GM23248 (cell line): ENCODE measurements at places on chromosomes 7 and 10.

DNA sequence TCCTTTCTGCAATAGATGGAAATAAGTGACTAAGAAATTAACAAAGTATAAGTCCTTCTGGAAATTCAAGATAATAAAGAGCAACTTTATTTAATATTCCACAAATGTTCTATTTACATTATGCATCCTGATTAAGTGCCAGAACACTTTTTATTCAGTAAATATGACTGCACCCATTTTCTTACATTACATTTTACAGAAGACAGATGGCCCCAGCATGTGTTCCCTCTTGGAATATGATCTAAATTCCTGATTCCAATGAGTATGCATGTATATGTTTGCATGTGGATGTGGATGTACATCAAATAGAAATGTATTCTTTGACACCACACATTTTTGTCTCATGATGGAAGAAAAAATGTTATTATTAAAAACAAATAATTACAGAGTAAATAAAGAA lies 628.7 kb upstream of the SEMA3D start:
- no peak for DNase-seq

GRCh38 chr7:107834401-107834800 lies 31.4 kb upstream of the SLC26A3 start:
- DNase-seq = no peak

GRCh38 chr10:3691482-3691881 lies 93.5 kb downstream of the KLF6 start:
- DNase-seq = no peak

DNA sequence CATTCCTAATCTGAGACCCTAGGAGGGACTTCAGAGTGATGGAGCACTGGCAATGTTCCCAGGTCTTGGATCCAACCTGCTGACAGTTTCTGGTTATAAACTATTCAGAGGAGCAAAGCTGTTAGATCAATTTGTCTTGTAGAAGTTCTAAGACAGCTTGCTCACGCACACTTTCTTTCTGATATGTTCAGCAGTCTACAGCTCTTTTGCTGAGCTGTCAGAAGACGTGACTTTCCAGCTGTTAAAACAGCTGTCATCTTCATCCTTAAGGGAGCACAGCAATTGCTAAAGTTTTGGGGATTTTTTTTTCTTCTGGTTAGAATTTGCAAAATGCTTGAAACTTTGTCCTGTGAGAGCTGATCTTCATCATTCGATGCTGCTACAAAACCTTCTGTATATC lies 823.1 kb downstream of the SORCS1 start:
- DNase-seq = no peak

DNA sequence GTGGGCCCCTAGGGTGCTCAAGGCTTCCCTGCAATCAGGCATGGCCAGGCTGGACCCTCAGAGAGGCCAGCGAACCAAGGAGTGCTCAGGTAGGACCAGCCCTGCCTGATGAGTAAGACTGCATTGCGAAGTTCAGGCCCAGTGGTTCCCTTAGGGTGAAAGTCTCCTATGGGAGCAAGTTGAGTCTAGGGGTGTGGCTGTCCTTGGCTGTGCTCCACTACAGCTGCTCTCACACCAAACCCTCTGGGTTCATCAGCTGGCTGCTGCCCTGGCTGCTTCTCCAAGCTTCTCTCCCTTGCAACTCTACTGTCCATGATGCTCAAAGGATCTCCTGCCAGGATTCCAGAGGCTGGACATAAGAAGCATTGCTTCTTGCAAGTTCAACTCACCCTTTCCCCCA lies 18.7 kb downstream of the FAM25A start:
- peak; percentile 7 for DNase-seq

- DNase-seq = no peak
These were observed 21.8 kb upstream of the SVIL start for GRCh38 chr10:29656451-29656992.

- no peak for DNase-seq
These were observed 519.7 kb downstream of the LRMDA start for GRCh38 chr10:75950997-75951589.

DNA sequence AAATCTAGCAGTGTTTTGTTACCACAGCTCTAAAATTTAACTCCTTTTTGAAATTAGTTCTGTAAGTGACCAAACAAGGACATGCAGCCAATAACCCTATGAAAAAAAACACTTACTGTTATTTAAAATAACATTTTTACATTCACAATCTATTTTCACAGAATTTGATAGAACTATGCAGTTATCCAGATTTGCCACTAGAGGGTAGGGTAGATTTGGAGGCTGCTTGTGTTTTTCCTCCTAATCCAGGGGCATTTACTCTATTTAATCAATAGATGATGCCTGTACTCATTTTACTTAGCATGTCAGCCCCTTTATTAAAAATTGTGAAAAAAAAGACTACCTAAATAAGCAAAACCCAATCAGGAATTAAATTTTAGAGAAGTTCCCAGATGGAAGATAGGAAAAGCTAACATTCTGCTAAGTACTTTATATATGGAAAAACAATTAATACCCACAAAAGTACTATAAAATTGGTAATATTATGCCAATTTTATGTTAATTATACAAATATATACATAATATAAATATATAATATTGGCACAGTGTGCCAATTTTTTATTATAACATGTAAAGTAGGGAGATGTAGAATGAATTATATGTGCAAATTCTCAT lies 18.1 kb upstream of the LIPK start:
- DNase-seq = peak; percentile 54

DNA sequence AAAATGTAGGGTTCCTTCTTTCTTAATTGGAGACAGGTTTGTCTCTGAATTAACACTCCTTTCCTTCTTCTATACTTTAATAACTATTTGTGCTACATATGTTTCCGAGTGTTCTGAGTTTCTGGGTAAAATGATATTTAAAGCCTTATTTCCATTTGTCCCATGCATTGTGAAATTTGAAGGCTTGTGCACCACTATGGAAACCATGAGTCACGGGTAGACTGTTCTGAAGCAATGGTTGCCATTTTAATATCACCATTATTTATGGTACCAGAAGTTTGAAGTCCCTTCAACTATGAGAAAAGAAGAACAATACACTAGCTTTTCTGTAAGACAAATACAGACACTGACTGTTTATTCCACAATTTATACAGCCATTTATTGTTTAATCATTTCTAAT lies 44.7 kb upstream of the ZEB1 start:
- peak; percentile 64 for DNase-seq

DNA sequence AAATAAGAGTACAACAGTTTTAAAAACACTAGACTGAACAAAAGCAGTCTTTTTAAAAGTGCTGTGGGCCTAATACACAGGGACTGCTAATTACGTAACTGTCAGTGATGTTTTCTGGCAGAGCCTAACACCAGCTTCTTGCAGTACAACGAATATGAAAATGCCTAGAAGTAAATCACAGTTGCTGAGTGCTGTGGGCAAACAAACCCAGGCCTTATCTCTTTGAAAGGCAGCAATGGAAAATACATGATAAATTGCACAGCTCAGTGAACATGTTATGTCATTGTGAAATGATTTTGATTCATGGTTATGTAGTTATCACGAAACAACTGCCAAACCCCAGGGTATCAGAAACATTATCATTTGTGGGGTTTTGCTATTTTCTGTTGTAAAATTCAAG lies 428.4 kb downstream of the GFRA1 start:
- DNase-seq = no peak

- DNase-seq = peak; percentile 41
These were observed 539 bp downstream of the PTCD1 start for GRCh38 chr7:99437946-99438572.

DNA sequence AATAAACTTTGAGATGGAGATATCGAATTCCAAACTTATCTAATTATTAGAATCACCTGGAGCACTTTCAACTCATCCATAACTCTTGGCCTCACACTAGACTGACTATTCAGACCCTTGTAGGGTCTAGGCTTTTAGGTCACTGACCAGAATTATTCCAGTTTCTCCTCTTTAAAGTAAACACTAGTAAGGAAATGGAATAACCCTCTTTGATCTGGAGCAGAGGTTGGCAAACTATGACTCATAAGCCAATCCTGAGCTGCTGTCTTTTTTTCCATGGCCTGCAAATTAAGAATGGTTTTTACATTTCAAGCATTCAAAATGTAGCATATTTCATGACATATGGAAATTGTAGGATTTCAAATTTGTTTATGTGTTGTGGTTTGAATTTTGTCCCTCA lies 1601.9 kb downstream of the REEP3 start:
- DNase-seq = no peak

- peak; percentile 2 for DNase-seq
These were observed 473.9 kb downstream of the AUTS2 start for GRCh38 chr7:70072220-70072619.

GRCh38 chr10:86284355-86285105 lies 82.1 kb downstream of the GRID1 start:
- DNase-seq = no peak

- DNase-seq = no peak
These were observed 231.7 kb downstream of the HDAC9 start for GRCh38 chr7:18727115-18727870.

GRCh38 chr7:68725843-68726785 lies 872.2 kb upstream of the AUTS2 start:
- DNase-seq = no peak

DNA sequence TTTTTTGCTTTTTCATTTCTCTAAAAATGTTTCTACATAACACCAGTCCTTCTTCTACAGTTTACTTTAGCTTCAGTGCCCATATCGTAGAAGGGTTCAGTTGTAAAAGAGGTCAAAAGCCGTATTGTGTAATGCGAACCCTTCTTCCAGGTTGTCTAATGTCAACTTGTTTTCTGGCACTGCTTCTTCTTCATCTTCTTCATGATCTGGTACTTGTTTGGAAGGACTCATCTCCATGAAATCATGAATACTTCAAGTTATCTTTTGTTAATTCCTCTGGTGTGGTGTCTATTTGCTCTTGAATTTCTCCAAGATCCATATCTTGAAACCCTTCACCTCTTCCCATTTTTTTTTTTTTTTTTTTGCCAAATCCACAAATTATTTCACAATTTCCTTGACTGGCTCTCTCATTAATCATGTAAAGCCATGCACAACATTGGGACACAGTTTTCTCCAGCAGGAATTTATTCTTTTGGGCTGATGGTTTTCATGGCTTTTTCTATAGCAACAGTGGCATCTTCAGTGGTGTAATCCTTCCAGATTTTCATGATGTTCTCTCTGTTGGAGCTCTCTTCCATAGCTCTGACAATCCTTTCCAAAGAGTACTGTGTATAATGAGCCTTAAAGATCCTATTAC lies 85.1 kb downstream of the CPED1 start:
- DNase-seq = no peak

DNA sequence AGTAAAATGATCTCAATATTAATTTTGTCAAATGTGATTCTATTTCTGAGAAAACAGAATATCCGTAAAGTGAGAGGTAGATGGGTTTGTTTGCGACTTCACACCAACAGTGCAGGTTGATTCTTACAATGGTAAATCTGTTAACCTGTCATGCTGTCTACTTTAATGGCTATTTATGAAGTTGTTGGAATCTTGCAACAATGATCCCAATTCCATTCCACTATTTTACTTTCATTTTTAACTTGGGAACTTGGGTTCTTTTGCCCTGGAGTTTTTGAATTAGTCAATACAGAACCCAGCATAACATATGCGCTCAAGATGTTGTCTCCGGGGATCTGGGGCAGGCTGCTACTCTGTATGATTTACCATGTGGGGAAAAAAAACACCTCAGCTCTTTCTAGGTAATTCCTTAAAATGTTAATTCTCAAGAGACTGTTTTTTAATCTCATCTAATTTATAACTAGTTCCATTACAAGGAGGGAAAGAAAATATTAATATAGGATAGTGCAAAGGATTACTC lies 1.2 kb downstream of the LGI1 start:
- DNase-seq = peak; percentile 7

DNA sequence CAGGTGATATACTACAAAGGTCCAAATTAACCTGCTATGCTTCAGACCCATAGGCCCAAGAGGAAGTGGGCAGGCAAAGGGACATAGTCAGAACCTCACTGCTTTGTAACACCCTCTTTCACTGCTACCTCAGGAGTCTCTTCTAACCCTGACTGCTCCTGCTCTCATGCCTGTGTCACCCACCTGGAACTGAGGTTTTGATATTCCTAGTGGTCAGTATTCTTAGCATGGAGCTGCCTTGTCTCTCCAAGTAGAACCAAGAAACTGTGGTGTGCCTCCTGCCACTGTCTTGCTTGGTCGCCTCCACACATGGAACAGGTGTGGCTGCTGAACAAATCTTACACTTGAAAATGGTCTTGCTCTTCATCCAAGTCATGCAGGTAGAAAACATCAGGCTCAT lies 677.5 kb downstream of the XPNPEP1 start:
- no peak for DNase-seq

DNA sequence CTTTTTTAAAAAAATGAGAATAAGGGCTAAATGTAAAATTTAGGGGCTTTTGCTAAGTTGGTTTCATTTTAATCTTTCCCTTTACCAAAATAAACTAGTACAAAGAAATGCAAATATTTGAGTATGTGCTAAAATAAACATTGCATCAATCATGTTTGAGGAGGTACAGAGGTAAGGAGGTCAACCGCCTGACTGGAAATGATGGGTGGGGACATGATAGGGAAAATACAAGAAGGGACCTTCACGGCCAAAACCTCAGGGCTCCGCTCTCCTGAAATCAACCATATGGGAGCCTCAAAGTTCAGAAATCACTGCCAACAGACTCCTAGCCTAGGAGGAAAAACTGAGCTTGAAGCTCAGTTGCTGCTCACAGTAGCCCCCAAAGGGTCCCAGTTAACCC lies 207.6 kb downstream of the AHR start:
- DNase-seq = no peak

- DNase-seq = no peak
These were observed 8.2 kb downstream of the INPP5A start for GRCh38 chr10:132545659-132546367.

GRCh38 chr10:97280783-97281182 lies 11.7 kb downstream of the ARHGAP19 start:
- no peak for DNase-seq

DNA sequence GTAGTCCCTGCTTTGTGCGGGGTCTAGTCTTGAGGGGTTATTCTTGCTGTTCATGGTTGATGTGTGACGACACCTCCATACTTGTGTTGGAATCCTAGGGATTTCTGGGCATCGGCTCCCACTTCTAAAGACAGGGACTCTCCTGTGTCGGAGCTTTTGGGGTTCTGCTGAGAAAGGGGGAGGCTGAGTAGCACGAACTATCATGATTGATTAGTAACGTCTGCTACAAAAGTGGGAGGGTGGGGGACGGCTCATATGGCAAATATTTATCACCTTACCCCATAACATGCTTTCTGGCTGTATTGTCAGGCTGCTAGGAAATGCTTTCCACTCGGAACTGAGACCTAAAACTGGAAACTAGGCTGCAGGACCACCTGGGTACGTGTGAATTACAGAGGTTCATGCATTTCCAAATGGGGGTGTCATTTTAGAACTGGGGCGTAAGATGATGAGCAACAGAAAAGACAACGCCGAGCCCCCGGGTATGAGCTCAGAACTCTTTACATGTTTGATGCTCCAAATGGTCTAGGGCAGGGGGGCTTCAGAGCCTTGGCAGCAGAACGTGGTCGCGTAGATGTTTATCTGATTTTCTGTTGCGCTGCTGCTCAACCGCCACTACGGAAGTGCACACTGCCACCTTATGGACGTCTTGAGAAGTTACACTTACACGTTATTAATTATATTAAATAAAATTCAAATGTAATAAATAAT lies 15.1 kb upstream of the NME8 start:
- DNase-seq = peak; percentile 71
